ENCODE measurements at places on chromosomes 12 and 14.

DNA sequence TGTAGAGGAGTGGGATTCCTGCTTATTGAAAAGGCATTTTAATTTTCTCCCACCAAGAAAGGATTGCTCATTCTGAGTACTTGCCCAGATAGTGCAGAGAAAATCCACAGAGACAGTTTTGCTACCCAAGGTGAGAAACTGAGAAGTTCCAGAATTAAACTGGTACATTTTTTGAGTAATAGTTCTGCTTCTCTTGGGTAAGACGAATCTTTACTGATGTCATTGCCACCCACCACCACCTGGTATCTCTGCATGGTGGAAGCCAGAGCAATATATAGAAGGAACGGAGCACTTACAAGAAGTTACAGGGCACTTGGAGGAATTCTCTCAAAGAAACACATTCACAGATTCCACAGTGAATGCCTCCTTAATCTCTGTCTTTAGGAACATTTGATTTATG is 20.7 kb upstream of the FRMD6 start:
- DNase-seq = no peak

- no peak for DNase-seq
Observed at GRCh38 chr12:73187765-73188164, 915.6 kb downstream of the TRHDE start.

GRCh38 chr14:23044840-23045239 is 2.8 kb downstream of the PSMB11 start:
- no peak for DNase-seq

- DNase-seq = no peak
Observed at GRCh38 chr12:67982164-67982563, 7.1 kb upstream of the IFNG-AS1 start.

DNA sequence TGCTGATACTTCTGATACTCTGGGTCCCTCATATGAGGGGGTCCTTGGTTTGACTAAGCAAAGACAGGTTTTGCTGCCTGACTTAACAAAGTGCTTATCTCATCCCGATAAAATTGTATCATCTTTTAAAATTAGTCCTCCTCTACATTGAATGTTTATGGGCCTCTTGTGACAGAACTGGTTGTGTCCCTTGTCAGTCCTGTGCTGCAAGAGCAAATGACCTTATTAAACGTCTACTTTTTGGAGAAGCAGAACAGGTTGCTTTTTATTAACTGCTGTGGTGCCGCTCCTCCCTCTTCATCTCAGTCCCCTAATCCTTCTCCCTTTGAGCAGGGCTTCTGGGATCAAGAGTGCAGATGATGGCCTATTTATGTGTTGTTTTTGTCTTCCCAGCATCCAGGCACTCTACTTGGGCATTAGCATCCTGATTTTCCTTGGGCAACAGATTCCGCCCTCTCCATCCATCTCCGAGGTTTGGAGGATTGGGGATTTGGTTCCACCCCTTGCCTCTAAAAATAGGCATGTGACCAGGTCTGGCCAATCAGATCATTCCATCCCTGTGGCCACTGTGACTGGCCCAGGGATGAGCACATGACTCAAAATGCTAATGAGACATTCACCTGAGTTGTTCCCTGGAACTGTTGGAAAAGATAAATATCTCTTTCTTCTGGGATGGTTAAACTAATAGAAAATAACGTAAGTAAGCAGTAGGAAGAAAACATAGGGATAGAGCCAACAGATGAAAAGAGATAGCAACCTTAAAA is 2.9 kb upstream of the DENR start:
- DNase-seq = no peak

DNA sequence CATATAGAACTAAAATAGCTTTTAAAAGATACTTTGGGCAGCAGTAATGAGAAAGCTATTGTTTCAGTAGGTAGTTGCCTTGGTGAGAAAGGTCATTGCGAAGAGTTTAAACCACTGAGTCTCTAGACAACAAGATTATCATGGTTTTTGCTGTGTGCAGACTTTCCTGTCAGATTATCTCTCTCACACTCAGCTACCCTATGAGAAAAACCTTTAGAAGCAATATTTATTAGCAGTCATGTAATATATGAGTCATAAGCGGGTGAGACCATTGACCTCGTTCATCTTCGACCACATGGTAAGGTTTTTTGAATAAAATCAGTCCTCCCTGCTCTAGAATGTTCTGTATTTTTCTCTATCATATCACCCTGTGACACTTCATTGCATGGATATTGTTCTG is 59.9 kb downstream of the GPR65 start:
- no peak for DNase-seq

GRCh38 chr14:72822946-72823611 is 70.8 kb downstream of the DPF3 start:
- no peak for DNase-seq

DNA sequence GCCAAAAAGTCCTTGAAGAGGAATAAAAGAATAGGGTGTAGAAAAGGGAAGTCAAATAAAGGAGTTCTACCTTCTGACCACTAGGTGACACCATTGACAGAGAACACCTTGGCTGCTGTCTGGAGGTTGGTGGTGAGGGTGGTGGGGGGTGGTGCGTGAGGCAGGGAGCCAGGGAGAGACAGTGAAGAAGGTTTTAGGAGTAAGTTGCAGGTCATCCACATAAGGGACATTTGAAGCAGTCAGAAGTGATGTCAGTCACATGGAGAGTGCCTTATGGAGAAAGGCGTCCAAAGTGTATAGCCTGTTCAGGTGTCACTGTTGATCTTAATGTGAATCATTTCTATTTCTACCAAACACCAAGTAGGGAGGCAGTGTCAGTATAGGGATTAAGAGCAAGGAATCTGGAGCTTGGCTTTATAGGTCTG is 279.3 kb upstream of the DDHD1 start:
- no peak for DNase-seq

- DNase-seq = no peak
Observed at GRCh38 chr12:124021007-124021406, 48.0 kb downstream of the ZNF664 start.

- DNase-seq = no peak
Observed at GRCh38 chr14:104435147-104436046, 144.2 kb upstream of the C14orf180 start.

GRCh38 chr12:76554405-76555230 is 5.0 kb downstream of the OSBPL8 start:
- DNase-seq = no peak

DNA sequence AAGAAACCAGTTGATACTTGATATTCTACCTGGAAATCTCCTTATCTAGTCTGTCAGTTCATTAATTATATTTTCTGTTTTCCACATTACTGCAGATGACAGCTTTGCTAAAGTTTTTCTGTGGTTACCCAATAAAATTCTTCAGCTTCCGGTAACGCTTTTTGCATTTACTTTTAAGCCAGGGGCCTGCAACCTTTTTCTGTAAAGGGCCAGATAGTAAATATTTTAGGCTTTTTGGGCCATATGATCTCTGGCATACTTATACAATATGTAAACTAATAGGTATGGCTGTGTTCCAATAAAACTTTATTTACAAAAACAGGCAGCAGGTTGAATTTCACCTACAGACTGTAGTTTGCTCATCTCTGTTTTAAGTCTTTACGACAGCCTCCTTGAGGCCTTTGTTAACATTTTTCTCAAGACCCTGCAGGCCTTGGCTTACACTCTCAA is 48.3 kb downstream of the SPATS2 start:
- no peak for DNase-seq

DNA sequence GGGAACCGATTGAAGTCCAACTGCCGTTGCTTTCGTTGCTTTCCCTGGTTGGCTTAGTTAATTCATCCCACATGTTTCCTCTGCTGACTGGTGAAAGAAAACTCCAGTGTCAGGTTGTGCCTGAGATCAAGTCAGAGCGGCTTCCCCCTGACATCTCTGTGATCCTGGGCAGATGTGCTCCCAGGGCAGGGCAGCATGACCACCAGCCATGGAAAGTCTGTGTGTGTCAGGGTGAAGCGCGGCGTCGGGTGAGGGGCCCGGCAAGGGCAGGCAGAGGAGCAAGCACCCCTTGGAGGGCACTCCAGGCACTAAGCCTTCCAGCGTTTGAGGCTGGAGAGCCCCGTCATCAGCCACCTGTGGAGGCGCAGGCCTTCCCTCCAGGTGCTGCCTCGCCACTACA is 54.5 kb upstream of the IGF1 start:
- DNase-seq = no peak

GRCh38 chr12:41944216-41944615 is 200.5 kb downstream of the GXYLT1 start:
- DNase-seq = no peak

DNA sequence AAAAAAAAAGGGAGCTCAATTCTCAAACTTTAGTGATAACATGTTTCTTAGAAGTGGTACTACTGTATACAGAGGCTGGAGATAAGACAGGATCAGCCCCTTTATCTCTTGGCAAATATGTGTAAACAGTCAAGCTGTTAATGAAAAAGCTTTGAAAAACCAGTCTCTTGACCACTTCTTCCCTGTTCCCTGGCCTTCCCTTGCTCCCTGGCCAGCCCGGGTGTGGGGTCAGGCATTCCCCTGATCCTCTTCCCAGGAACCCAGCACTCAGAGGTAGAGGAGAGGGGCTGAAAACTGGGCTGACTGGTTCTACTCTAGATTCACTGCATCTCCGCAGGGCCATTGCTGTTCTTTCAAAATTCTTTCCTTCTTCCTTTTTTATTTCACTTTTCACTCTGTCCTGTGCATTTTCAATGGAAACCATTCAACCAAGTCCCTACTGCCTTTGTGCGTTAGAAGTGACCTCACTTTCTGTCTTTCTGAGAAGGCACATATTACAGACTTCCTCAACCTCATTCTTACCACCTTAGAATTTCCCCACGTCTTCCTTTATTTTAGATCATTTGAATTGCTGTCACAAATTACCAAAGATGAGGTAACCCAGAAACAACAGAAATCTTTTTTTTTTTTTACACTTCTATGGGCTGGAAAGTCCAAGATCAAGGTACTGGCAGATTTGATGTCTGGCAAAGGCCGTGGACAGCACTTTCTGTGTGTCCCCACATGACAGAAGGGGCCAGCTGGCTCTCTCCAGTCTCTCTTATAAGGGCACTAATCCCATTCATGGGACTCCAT is 5.7 kb downstream of the GNG2 start:
- DNase-seq = no peak

DNA sequence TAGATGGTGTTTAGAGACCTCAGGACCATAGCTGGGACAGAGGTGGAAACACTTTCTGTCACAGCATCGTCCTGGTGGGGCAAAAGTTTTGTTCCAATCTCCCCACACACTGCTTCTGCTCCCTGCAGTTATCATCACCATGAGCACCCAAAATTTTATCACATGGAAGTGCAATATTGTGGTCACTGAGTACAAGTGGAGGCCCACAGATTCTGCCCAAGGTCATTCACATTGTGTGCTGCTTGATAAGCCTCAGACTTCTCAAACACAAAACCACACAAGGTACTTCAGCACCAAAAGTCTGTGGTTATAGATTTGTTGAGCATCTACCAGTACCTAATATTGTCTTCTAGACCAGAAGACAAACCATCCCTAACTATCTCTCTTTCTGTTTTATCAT is 554 bp upstream of the KRT77 start:
- DNase-seq = no peak

GRCh38 chr14:63046339-63047268 is 1.3 kb upstream of the KCNH5 start:
- DNase-seq = no peak

- DNase-seq = no peak
Observed at GRCh38 chr14:86462193-86462753, 932.3 kb downstream of the FLRT2 start.

- DNase-seq = no peak
Observed at GRCh38 chr14:101979666-101980065, 15.3 kb downstream of the DYNC1H1 start.

GRCh38 chr12:100512692-100513091 is 39.0 kb downstream of the NR1H4 start:
- no peak for DNase-seq

DNA sequence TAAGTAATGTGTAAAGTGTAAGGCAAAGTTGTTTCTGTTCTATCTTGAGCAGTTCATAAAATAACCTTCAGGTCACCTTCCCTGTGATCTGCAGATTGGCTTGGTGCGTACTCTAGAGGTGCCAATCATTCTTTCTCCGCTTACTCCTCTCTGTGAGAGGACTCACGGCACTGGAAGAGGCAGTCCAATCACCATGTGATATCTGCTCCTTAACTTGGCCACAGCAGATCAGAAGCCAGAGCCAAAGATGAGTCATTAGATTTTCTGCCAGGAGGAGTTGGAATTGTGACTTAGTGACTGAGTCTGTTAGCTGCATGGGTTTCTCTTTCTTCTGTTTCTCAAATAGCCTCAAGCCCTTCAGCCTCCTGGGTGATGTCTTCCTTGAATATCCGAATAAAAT is 165.5 kb downstream of the SLC41A2 start:
- DNase-seq = no peak

DNA sequence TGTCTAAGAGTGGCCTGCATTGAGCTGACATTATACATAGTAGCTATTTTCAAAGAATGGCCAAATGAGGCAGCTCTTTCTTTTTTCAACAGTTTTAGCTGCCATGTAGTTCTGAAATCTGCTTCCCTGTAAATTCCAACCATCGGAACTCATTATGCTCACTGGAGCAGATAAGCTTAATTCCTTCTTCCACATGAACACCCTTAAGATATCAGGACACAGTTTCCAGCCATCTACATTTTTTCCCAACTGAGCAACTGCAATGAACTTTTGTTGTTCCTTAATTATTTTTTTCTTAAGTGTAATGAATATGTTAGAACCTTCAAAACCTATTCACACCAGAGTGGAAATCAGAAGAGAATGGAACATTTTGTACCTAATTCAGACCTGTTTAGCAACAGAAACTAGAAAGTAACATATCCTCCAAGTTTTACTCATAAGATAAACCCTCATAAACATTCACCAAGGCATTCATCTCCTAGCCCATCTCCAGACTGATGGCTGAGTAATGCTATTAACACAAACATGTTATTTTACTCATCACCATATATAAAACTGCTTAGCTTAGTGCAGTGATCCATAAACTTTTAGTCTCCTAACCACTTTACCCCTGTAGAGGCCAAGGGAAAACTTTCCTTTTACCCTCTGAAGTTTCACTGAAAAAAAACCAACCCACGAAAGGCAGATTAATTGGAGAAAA is 296.1 kb upstream of the SYT1 start:
- DNase-seq = no peak

- no peak for DNase-seq
Observed at GRCh38 chr12:52162981-52163380, 28.8 kb downstream of the KRT80 start.

DNA sequence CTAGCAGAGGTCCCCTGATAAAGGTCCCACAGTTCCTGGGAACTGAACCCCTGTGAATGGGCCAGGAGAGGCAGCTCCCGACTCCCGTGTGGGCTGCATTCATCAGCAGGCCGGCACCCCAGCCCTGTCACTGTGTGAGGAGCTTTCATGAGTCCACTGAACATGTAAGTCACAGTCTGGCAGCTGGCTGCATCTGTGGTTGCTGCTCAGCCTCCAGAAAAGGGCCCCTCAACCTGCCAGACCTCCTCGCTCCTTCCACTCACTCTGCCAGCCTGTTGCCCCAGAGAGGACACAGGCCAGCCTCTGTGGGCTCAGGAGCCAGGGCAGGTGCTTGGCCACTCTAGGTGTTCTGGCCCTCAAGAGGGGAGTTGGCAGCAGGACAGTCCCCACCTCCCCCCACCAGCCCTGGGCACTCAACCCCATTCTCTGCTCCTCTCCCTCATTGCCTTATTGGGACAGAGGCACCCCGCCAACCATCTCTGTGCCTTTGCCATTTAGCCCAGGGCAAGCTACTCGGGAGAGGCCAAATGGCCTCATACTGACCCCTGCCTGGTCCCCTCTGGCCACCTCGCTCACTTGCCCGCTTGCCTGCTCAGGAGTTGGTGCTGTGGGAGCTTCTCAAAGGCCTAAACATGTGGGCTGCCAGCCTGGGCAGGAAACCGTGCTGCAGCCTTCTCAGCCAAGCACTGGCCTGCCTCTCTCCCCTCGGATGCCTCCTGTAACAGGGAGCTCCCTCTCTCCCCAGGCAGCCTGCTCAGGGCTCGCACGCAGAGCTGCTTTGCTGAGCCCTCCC is 1.9 kb downstream of the RTL1 start:
- no peak for DNase-seq

GRCh38 chr14:100396266-100396795 is 73.2 kb downstream of the SLC25A47 start:
- no peak for DNase-seq

Measured in stimulated activated CD8-positive, alpha-beta memory T cell treated with anti-CD3 and anti-CD28 coated beads, Interleukin-4, amount 100 ng/mL, for 1 hour (primary cell).